ENCODE measurements at places on chromosomes 1 and 21.

DNA sequence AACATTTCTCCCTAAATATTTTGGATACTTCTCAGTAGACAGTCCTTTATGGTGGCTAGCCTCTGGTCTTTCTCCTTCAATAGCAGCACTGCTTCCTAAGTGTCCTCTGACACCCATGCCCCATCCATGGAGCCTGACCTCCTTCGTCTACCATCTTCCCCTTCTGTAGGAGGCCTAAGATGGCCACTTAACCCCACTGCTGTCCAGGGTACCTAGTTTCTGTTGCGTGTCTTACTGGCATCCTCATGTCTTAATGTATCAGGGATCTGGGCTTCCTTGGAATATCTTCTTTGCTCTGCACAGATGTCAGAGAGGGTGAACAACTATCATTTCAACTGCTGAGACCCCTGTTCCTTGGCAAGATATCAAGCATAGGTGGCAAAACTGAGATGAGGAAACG lies 5.4 kb upstream of the KIRREL1 start:
- no peak for DNase-seq

GRCh38 chr1:151988405-151988923 lies 5.2 kb downstream of the S100A10 start:
- DNase-seq: no peak

DNA sequence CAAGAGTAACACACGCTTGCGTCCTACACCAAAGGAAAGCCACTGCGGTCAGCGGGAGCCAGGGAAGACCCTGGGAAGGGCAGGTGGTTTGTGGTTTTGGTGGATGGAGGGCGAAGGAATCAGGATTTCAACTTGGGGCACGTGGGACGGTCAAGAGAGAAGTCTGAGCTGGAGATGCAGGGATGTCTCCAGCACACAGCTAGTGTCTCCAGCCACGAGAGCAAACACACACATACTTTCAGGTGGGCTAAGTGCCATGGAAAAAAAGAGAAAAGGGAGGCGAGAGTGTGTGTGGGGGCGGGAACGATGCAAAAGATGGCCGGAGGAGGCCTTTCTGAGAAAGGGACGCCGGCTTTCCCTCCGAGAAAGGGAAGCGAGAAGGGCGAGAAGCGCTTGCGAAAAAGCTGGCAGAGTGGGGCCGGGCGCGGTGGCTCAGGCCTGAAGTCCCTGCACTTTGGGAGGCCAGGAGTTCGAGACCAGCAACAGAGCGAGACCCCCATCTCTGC lies 1.4 kb upstream of the SRRM1 start:
- DNase-seq: no peak

GRCh38 chr1:36536727-36537126 lies 54.0 kb upstream of the CSF3R start:
- no peak for DNase-seq

GRCh38 chr1:193234530-193234929 lies 48.1 kb upstream of the B3GALT2 start:
- no peak for DNase-seq

DNA sequence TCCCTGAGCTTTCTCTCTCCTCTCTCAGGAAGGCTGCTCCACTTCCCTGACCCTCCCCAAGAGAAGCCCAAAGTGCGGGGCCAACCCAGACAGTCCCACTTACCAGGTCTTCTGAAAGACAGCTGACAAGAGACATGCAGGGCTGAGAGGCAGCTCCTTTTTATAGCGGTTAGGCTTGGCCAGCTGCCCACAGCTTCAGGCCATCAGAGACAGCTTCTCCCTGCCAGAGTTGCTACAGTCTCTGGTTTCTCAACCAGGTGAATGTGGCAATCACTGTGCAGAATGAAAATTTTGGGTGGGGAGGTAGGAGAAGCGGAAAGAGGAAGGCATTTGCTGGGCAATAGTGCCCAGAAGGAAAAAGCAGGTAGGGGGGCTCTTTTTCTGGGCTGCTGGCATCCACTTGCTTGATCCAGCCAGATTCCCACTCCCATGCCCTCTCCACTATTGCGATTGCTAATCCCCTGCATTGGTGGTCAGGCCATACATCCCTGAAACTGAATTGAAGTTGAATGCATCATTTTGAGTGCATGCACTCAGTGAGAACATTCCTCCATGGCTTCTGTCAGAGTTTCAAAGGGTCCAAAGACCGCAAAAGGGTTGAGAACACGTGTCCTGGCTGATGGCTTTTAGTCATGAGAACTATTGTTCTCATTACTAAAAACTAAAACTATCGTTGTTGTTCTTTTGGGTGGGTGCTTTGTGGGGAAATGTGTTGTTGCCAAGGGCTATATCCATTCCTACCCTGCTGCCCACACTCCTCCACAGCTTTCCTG lies at the start of gene S100A8:
Gene S100A8, minus strand, starts transcription at position 136 of the 773 bp plus-strand sequence. CDS start 538 bp downstream, outside the sequence.
- DNase-seq: no peak

GRCh38 chr21:35511696-35512162 lies 462.6 kb upstream of the RUNX1 start:
- no peak for DNase-seq

DNA sequence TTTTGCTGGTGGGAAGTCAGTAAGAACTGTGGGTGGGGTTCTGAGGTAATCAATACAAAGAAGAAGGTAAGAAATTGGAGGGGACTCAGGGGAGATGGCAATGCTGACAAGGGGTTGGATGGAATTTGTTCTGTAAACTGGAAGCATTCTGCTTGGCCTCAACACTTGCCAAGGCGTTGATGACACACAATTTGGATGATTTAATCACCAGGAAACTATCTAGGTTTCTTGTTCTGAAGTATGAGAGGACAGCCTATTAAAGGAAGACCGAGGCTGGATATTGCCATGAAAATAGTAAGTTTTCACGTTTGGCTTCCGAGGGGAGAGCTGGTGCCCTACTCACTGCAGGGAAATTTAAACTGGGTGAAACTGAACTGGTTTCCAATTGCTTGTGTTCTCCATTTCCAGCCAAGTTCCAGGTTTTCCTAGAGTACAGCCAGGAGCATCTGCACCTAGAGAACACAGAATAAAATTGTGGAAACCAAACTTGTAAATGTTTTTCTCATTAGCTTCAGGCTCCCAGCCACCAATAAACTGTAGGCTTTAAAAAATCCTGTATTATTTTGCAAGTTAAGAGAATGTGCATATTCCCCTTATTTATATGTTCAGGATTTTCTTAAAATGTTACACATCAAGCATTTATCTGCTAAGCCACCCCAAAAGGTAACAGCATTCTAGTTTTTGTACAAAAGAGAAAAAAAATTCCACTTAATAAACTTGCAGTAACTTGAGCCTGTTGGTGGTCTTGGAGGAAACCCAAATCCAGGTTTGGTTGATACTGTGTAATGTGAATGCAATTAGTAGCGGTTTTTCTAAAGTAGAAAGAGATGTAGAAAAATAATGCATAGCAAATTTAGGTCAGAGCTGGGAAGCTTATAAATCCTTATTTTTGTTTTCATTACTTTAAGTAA lies 53.8 kb downstream of the ROR1 start:
- no peak for DNase-seq

DNA sequence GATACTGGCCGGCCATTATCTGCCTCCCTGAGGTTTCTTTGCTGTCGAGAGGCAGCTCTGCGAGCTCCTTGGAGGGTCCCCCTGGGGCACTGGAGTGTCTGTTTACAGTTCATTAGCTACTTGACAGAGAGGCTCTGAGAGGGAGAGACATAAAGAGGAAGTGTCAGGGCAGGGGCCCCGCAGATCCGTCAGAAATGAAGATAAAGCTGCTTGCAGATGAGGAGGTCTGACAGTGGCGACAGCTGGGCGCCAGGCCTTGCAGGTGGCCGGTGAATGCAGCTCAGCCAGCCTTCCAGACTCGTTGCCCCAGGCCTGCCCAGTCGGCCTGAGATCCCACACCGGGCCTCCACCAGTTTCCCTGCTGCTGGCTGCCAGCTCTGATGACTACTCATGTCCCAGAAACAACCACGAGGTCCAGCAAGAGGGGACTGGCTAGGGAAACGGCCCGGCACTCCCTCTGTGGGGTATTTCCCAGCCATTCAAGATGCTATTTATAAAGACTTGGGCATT lies 84.7 kb downstream of the DISP3 start:
- no peak for DNase-seq

DNA sequence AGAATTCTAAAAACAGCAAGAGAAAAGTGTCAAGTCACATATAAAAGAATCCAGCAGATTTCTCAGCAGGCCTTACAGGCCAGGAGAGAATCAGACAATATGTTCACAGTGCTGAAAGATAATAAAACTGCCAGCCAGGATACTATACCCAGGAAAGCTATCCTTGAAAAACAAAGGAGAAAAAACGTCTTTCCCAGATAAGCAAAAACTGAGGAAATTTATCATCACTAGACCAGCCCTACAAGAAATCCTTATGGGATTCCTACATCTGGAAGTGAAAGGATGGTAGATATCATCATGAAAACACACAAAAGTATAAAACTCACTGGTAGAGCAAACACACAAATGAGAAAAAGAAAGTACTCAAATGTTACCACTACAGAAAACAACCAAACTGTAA lies 25.2 kb upstream of the UTS2 start:
- no peak for DNase-seq

- DNase-seq: no peak
Observed at GRCh38 chr1:241592273-241592958, 47.8 kb downstream of the CHML start.

GRCh38 chr1:77322061-77322900 lies 40.5 kb downstream of the AK5 start:
- no peak for DNase-seq

DNA sequence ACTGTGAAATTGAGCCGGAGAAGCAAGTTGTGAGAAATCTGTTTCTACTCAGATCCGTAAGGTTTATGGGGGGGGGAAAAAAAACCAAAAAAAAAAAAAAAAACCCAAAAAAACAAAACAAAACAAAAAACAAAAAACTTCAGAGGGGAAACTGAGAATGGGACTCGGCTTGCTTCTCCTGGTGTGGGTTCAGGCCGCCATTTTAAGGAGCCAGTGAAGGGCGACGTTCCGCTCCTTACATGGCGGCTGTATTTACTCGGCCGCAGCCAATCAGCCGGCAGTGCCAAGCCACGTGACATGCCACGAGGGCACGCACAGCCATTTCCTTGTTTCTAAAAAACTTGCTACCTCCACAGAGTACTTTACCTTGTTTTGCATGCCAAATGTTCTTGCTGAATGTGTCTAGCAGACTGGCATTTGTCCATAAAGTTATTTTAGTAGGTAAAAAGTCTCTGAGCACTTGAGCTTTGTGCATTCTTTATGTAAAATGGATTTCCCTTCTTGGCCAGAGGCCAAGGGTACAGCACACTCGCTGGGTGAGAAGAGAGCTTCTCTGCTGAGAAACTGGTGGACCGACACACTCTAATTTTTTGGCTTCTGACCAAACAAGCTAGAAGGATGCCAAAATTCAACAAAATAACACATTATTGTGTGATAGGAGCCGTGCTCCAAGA lies 101.8 kb downstream of the NFIA start:
- DNase-seq: no peak

DNA sequence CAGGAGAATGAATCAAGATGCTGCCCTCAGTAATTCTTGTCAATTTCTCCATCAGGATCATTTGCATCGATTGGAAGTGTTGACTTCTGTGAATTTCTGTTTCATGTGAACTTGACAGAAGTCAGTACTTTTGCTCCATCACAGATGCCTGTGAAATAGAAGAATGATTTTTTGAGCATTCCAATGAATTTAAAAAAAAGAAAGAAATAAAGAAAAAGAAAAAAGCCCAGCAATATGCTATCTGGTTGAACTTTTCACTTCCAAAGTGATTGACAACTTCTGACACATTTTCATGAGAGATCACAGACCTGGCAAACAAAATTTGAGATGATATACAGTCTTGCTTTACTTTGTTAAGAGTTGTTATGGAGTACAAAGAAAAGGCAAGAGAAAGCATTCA lies 175.3 kb downstream of the RWDD3 start:
- no peak for DNase-seq

GRCh38 chr1:117814856-117815797 lies 114.3 kb downstream of the GDAP2 start:
- no peak for DNase-seq

DNA sequence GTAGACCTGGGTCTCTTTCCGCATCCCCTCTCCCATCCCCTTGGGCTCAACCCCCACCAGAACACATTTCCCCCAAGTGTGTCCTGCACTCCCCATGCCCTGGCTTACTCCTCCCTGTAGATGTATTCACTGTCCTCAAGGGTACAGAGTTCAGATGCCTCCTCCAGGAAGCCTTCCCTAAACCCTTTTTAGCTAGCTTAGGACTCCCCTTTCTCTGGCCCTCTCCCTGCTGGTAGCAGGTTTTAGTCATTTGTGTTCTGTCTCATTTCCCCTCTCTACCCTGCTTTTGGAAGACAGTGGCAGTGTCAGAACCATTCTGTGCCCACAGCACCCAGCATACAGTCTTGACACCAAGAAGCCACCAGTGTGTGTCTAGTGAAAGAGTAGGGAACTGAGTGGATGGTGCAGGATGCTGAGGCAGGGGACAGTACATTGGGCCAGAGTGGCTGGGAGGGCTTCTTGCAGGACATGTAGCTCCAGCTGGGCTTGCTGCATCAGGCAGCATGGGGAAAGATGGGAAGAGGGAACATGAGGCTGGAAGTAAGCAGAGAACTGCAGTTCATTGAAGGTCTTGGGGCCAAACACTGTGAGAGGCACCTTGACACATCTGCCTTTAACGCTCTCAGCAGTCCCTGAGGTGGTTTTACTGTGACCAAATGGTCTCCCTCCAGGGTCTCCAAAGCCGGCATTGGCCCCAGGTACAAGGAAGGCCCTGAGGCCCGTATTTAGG lies 2.5 kb downstream of the FOXO6 start:
- DNase-seq: no peak

DNA sequence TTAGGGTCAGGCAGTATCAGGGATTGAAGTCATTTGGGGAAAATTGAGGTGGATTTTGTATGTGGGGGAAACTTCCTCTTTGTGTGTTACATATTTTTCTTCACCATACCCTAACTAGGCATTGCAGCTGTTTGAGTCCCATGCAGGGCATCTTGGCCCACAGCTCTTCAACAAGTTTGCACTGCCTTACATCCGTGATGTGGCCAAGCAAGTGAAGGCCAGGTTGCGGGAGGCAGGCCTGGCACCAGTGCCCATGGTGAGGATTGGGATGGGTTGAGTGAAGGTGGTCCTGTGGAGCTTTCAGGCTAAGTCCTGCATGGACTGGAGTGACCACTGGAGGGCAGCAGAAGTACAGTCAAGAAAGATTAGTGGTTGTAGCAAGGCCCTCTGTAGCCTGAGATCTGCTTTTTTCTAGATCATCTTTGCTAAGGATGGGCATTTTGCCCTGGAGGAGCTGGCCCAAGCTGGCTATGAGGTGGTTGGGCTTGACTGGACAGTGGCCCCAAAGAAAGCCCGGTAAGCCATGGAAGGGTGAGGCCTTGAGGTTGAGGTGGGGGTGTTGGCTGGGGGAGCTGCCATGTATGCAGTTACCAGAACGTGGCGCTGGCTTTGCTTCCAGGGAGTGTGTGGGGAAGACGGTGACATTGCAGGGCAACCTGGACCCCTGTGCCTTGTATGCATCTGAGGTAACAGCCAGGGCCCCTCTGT lies 2.4 kb downstream of the UROD start:
- peak; percentile 69 for DNase-seq

GRCh38 chr1:195754874-195755273 lies 853.4 kb downstream of the KCNT2 start:
- DNase-seq: no peak
